ENCODE measurements at places on chromosomes 4 and X. TPM values are rescaled to one million over a fixed set of nuclear protein-coding genes. Genes with fewer than 3 reads are reported as not detected.

- DNase-seq: peak; percentile 51
Observed at GRCh38 chr4:7831330-7831729, 108.3 kb downstream of the AFAP1 start.

DNA sequence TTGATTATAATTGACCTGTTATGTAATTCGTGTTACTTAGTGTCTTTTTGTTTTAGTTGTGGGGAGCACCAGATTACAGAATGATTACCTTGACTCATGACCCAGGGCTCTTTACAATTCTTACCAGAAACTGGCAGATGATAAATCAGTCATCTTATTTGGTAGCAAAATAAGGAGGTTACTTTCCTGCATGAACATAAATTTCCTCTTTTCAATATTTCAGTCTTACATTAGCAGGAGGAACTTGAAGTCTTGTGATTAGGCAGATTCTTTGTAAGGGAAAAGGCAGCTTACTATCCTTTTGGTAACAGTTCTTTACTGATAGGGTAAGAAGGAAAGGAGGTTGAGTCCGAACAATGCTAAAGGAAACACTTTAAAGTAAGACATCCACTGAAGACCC, 26.0 kb upstream of the SLC25A5 start:
- no peak for DNase-seq

DNA sequence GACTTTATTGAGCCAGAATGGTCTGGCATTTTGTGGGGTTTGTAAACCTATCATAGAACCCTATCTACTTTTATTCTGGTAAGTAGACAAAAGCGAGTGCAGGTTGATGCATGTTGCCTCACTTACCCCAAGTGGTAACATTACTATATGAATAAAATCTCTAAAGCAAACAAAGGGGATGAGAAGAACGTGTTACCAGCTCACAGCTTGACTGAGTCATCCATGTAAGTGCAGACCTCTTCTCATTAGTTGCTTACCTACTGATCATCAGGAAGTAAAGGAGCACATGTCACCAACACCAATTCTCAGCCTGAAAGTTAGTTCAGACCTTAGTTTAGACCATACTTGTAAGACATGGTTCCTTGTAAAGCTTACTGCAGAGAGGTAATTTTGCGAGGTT, 1328.3 kb downstream of the C4orf33 start:
- no peak for DNase-seq

DNA sequence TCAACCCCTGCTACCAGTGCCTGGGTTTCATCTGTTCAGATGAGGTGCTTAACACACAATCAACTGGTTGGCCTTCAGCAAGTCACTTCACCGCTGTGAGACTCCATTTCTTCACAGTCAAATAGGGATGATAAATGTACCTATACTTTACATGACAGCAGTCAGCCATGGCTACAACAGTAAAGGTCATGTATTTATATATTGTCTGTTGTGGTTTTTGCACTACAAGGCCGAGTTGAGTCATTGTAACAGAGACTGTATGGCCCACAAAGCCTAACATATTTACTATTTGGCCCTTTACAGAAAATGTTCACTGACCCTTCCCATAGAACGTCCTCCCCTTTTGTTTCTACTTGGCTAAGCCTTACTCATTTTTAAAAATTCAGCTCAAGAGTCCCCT, 404.6 kb upstream of the F9 start:
- DNase-seq: no peak

GRCh38 chrX:47191806-47192401, 1.7 kb upstream of the UBA1 start:
- DNase-seq: no peak

DNA sequence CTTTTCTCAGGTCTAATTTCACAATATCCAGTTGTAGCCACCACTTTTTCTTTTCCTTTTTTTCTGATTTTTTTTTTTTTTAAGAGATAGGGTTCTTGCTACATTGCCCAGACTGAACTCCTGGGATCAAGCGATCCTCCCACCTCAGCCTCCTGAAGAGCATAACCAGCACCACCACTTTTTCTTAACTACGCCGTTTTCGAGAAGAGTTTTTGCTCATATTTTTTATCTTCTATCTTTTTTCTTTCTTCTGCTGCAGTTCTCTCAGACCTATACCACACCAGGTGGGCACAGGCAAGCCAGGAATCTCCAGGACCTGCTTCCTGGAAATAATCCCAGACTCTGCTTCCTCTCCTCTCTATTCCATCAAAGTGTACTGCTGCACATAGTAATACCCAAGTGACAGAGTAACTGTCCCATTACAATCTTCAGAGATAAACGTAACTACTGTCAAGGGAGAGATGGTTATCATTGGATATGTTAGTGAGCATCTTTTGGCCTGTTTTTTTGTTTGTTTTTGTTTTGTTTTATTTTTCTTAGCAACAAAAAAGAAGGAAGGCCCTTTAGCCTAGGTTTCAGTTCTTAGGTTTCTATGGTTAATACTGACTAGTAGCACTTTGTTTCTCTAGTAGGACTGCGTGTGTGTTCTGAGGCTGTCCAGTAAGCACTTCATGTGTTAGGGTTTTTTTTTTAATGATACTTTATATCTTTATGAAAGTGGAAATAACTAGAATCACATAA, 59.2 kb upstream of the TXK start:
- DNase-seq: no peak

The NXF2 gene
- not detected for polyA plus RNA-seq

The USP51 gene
- 0.49 TPM for polyA plus RNA-seq

The ETNPPL gene
- polyA plus RNA-seq: not detected

The CYSLTR1 gene
- polyA plus RNA-seq: not detected

The CCNA2 gene
- 39.7 TPM for polyA plus RNA-seq

The MAGEA10 gene
- polyA plus RNA-seq: not detected
